ENCODE measurements at places on chromosomes 5 and 9.

GRCh38 chr5:129511291-129511690 lies 51.2 kb downstream of the ADAMTS19 start:
- no peak for DNase-seq

DNA sequence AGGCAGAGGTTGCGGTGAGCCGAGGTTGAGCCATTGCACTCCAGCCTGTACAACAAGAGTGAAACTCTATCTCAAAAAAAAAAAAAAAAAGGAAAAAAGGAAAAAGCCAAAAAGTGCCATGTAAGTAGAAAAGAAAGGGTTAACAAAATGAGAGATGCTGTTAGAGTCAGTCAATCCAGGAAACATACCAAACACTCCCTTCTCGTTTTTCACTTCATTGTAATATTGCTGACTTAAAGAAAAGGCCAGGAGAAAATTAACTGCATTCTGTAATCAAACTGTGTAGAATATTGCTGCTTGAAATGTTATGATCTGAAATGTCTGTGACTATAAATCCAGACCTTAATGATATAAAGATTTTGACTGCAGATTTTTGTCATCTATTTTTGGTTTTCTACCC lies 379.1 kb downstream of the ENC1 start:
- DNase-seq, result no peak

DNA sequence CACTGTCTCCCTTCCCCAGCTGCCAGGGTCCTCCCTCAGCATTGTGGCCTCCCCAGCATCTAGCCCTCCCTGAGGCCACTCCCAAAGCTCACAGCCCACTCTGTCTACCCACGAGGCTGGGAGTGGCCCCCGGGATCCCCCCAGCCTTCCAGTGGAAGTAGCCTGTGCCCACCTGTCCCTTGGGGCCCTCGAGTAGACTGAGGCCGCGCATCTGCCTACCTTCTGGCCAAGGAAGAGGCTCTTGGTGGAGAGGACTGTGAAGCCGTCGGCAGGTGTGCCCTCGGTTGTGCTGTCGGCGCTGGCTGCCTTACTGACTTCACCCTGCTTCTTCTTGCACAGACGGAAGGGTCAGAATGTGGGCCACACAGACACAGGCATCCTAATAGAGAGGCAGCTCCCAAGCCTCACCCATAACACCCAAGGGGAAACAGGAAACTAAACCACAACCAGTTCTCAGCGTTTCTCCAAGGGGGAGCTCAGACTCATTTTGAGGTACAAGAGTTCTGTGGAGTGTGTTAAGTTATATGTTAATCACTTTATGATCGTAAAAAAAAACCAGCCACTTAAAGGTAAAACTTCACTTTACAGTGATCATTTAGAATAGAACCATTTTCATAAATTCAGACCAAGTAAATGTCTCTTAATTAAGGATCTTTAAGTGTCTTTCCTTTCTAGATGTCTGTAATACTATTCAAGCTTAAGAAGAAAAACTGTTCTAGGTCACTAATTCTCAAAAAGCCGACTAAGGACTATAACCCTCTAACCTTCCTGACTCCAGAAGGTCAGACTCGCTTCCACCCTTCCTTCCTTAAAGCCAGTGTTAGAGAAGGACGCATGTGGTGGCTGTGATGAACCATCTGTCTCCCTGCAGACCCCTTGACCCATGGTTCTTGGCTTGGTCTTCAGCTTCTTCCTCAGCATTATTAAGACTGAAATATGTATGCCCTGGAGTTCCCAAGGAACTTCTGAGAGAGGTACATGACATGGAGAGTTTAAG lies 38.5 kb downstream of the MACROH2A1 start:
- DNase-seq, result no peak

DNA sequence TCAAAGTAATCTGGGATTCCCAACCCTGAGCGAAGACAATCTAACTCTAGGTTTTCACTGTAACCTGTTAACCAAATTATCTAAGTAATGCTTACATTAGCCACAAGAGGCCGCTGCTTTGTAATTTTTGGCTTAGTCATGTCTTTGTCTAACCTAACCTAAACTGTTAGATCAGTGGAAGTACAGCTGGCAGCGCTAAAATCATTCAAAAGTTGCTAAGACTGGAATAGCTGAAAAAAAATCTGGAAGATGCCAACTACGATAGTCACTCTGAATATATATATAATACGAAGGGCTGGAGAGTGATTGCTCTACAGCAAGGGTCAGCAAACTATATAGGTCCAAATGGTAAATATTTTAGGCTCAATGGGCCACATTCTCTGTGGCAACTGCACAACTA lies 60.2 kb downstream of the FBXO38 start:
- DNase-seq, result peak; percentile 72

DNA sequence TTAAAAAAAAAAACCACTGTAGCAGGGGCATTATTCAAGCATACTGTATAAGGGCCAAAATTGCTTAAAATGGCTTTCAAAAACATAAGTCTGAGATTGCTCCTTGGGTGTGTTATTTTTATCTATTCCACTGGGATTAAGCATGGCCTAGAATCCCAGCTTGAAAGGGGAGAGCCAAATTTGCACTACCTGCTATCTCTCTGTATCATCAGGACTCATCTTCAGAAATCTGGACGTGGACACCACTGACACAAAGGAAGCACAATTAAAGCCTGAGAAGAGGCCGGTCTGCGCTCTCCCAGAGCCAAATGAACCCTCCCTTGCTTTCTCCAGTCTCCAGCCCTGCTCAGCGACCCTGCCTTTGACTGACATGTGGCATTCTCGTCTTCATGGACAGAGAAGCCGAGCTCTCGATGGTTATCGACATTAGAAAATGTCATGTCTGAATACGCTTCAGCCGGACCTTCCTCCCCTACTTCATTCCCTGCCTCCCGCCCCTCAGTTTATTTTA lies 151.3 kb downstream of the EBF1 start:
- DNase-seq, result no peak

GRCh38 chr5:135484674-135485086 lies 32.5 kb upstream of the TIFAB start:
- no peak for DNase-seq

- DNase-seq, result no peak
Observed at GRCh38 chr9:89952401-89952800, 347.6 kb downstream of the GADD45G start.

- DNase-seq, result no peak
Observed at GRCh38 chr9:129576546-129577543, 44.1 kb downstream of the C9orf50 start.

GRCh38 chr5:135823881-135824280 lies 10.6 kb upstream of the SLC25A48 start:
- no peak for DNase-seq

GRCh38 chr5:56145106-56145505 lies 88.0 kb downstream of the ANKRD55 start:
- DNase-seq, result no peak

DNA sequence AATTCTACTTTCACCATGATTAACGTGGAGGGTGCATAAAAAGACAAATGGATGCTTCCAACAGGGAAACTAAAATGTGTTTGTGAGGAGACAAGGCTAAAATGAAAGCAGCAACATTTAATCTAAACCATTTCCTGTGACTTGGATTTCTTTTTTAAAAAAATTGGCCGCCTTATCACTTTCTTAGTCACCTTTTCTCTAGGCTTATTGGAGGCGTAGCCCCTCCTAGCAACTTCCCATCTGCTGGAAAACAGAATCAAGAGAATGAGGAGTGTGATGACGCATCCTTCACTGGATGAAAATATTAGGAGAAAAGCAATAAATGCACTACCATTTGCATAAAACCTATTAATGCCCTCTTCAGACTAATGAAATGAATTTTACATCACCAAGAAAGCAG lies 791 bp upstream of the GPR150 start:
- DNase-seq, result no peak

DNA sequence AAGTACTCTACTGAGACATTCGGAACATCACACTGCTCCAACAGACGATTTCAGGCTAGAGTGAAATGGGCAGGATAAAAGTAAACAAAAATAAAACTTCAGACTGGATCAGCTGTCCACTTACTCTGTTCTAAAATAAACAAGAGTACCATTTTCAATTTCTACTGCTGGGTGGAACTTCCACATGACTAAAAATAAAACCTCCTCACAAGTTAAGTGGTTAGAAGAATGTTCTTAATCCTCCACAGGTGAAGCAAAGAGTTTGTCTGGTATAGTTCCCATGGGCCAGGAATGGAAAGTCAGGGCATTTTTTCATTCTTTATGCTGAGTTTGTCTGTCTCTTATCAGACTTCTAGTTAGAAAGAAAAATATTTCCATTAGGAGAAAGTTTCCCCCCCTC lies 15.7 kb downstream of the NUDT12 start:
- DNase-seq, result no peak

GRCh38 chr9:111632695-111633388 lies 1.7 kb downstream of the DNAJC25 start:
- no peak for DNase-seq

DNA sequence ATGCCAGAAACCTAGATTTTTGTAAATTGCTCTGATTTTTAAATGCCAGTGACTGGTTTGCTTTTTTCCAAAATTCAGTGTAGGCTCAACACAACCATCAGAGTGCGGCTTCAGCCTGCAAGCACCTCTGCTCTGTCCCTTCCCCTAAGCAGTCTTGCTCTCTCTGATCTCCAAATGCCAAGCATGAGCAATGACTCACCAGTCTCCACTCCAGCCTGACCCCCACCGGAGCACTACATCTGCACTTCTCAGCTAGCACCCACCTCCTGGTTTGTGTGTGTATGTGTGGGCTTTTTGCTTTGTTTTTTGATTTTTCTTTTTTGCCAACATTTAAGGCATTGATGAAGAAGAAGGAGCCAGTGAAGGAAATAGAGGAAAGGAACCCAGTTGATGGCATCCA lies 61.4 kb upstream of the ADRA1B start:
- DNase-seq, result no peak

DNA sequence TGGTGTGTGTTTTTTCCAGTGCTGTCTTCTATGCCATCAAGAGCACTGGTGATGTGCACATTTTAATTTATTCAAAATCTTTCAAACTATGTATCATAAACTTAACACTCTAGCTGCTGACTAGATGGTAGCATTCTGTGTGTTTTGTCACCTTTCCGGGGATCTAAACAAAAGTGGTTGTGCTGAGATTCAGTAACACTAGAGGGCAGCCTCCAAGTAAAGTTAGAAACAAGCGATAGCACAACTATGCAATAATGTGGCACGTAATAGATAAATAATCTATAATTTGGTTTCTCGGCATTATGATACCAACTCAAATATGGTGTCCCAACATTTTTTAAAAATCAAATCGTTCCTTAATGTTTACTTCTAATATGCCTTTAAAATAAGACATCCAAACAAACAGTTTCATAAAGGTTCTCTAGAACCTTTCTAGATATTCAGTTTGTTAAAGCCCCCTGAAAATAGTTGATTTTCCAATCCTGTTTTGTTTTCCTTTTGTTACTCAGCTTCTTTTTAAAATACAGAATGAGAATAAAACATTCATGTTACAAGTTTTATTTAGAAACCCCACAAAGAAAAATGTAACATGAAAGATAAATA lies 16.9 kb downstream of the SEMA6A start:
- peak; percentile 42 for DNase-seq

DNA sequence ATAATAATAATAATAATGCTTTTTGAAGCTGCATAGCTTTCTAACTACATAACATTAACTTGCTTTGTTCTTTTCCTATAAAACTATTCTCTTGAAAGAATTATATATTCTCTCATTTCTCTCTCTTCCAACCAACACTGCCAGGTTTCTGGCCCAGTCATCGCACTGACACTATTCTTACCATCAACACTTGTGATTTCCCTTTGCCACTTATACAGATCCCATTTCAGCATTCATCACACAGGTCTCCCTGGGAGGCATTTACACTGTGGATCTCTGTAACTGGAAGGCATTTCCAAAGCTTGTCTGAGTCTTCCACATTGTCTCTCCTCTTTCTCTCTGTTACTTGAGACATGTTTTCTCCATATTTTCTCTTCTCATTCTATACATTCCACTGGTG lies 777.8 kb upstream of the ACO1 start:
- no peak for DNase-seq

GRCh38 chr5:174610968-174611367 lies 113.4 kb upstream of the MSX2 start:
- no peak for DNase-seq

DNA sequence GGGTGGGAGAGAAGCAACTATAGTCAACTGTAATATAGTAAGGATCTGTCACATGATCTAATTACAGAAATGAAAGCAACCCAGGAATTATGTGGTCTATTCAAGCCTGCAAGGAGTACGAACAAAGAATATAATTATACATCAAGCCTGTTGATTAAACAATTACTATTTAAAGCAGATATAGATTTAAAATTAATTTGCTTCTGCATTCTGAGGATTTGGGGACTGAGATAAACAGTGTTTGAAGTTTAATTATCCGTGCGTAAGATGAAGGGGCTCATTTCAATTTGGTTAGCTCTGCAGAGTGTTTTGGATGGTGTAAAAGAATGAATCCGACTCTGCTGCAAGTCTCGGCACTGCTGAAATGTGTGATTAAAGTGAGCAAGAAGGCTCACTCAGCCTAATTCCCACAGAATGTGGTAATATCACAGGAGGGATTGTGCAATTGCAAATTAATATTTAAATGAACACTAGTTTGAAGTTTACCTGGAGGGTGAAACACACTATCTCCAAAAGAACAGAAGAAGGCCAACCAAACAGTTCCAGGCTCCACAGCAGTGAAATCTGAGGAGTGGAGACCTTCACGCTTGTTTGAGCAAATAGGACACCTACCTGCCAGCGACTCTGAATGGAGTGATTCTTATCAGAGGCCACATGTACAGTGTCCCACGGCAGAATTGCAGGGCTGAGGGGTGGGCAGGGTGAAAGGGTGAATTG lies 420.6 kb upstream of the SLC30A5 start:
- no peak for DNase-seq

DNA sequence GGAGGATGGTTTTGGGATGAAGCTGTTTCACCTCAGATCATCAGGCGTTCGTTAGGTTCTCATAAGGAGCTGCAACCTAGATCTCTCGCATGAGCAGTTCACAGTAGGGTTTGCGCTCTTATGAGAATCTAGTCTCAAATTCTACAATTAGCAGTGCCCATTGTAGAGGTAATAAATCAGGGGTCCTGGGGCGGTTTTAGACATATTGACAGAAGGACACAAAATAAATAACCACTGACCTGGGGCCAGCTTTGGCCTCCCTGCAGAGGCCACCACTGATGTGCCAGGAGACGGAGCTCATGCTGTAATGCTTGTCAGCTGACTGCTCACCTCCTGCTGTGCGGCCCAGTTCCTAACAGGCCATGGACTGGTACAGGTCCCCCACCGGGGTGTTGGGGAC lies 67.6 kb upstream of the SPATA31D4 start:
- no peak for DNase-seq

DNA sequence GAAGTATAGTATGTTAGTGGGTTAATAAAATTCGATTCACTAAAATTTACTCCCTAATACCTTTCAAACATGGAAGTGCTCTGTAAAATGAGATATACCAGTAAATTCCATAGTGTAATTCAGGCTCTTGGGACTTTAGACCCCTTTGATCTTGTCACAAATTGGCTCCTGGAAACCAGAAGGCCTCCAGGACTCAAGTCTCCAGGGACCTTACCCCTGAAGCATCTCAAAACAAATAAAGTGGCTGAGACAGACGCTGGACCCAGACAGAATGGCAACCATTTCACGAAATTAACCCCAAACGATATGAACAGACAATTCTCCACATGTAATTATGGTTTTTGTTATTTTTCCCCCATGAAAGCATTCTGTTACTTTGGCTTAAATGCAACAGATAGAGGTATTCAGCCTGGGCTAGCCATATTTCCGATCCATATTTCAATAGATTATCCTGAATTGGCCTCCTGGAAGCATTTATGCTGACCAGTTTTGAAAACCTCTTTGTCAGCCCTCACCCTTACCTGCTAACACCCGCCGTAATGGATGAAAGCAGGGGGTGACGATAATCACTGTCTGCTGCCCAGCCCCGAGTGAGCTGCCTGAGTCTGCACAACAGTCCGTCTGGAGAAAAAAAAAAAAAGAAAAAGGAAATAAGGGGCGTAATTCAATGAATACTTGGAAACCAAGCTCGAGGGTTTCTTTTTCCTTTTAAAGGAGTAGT lies 34.1 kb upstream of the EFNA5 start:
- no peak for DNase-seq
